T-helper 1 cell (primary cell): ENCODE measurements at places on chromosomes 7 and 10.

DNA sequence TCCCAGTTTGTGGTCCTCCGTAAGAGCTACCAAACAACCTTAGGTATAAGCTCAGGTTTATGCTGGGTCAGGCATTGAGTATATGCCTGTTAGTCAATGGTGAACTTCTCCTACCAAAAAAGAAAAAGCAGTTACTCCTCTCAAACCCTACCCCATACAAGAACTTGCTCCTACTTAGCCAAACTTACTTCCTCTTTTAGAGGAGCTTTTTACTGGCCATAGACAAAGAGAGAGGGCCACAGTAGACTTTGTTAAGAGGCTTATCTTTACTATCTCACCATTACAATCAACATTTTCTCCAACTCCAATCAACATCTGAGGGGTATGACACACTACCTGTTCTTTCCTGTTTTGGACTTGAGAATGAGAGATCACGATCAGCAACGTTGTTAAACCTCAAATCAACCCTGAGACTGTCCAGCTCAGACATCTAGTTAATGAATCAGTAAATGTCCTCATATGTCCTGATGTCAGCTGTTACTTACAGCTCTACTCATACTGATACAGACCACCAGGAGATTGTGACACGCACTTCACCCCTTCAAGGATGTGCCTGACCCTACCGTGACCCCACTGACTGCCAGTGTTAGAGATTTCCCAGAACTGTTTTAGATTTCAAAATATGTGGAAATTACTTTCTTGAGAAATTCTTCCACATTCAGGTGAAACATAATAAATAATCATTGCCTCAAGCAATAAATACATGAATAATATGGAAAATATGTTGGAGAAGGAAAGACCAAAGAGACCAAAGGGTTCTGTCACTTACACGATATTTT is 18.4 kb upstream of the CCDC71L start:
- no peak for DNase-seq

DNA sequence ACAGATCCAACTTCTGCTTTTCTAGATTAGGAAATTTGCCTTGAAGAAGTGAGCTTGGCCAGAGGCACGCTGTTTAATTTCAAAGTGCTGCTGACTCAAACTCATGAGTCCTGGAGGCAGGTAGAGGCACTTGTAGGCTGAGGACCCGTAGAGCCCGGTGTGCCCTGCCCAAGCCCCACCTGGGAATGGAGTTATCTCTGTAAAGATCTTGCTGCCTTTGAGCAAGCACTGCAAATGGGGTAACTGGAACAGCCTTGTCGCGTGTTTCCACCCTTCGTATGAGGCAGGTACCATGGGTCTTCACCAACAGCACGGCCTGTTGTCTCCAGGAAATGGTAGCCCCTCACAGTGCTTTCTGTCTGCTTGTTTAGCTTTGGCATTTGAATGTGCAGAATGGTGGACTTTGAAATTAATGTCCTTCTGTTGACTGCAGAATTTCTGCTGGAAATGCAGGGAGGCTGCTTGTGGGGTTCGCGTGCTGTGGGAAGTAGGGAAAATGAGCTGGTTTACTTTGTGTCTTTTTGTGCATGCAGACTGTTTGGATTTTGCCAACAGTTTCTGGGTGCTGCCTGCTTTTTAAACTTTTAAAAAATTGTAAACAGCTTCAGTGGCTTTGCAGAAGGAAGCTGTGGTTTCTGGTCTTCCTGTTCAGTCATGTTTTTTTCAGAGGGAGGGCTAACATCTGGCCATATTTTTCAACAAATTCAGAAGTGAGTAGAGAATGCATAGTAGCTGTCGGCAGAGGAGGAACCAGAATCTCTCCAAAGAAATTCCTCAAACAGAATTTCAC is 27.2 kb downstream of the CCM2 start:
- no peak for DNase-seq

GRCh38 chr10:58570979-58571378 is 58.3 kb downstream of the BICC1 start:
- DNase-seq: no peak

DNA sequence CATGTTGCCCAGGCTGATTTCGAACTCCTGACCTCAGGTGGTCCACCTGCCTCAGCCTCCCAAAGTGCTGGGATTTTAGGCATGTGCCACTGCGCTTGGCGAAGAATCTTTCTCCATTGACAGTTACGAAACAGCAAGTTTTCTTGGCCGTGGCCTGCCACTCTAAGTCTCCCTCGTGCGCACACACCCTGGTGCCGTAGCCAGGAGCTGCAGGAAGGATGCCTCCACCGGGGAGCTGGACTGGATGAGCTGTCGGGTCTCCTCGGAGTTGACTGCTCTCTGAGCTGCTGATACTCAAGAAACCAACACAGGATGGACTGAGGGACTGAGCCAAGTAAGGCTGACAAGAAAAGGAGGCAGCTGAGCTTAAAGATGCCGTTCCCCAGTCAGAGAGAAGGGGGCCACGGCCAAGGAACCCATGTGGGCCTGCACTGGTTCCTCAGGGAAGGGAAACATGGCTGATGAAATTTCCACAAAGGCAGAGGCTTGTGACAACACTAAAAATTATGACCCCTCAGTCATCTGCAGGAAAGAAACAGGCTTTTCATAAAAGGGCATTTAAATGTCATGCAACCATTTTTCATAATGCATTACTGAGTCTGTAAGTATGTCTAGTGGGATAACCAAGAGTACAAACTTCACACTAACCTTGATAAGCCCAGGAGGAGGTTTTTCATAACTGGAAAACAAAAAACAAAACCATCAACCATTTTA is 27.7 kb upstream of the FKBP9 start:
- DNase-seq: no peak

GRCh38 chr7:13333371-13333770 is 645.9 kb downstream of the ARL4A start:
- no peak for DNase-seq

GRCh38 chr7:120990468-120991118 is 2.1 kb downstream of the CPED1 start:
- DNase-seq: no peak

GRCh38 chr10:125025341-125025740 is 83.4 kb downstream of the ZRANB1 start:
- no peak for DNase-seq

DNA sequence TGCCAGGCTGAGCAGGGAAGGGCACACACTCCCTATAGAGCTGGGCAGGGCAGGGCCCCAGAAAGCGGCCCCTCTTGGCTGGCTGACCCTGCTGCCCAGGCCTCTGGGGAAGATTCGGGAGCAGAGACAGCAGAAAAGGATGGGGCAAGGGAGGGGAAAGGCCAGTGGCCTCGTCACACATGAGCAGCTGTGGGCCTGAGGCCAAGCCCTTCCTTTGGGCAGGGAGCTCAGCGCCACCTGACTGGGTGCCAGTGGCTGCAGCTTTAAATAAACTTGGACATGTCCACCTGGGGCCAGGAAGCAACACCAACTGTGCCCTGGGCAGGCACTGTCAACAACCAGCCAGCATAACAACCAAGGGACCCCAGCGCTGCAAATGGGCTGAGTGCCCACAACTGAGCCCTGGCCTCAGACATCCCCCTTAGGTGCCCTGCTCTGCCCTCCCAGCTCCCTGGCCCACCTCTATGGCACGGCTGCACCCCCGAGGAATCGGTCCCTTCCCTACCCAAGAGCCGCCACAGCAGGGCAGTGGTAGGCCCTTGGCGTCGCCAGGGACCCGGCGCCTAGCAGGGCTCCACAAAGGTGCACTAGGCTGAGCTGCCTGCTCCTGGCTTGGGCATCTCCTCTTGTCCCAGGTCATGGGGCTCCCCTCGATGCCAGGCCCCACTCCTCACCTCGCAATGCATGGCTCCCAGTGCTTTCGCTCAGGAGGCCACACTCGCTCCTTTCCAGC is 2.6 kb downstream of the CAMK2B start:
- no peak for DNase-seq

DNA sequence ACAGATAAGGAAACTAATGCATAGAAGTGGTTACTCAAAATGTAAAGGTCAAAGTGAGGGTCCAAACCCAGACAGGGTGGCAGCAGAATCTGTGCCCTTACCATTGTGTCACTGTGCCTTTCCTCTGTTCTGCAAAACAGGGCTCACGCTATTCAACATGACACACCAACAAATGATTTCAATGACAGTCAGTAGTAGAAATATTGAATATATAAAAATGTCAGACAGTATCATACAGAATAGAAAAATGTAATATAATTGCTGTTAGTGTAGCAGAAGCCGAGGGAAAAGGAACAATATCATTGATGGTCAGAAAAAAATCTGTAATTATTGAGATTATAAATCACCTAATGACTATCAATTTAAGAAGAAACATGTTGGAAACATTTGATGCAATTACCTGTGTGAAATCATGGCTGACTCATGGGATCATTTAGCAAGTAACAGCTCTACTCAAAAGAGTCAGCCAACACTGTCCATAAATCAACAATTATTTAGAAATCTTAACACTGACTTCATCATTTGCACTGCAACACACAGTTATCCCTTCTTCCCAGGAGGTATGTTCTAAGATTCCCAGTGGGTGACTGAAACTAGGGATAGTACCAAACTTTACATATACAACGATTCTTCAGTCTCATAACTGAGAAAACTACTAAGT is 198.7 kb downstream of the DGKI start:
- DNase-seq: no peak

DNA sequence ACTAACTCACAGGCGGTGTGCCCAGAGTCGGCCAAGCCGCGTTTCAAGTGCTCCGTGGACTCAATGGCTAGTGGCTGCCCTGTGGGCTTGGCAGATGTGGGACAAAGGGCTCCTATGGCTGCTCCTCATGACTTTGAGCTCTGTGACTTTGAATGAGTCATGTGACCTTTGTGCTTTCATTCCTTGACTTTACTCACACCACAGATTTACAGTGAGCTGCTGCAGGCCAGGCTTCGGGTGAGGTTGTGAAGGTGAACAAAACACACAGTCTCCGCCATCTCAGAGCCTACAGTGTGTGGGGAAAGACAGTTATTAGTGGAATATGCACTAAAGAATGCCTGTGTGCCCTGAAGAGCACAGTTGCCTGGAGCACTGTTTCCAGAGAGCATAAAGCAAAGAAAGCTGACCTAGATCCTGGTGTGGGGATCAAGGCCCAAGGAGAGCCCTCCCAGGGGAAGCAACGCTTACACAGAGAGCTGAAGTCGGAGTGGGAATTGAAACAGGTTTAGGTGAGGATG is 29.7 kb upstream of the PLEKHA1 start:
- DNase-seq: no peak

- DNase-seq: no peak
Measured at GRCh38 chr7:102230593-102230992, 56.1 kb upstream of the SH2B2 start.

- no peak for DNase-seq
Measured at GRCh38 chr10:131231965-131232541, 79.5 kb downstream of the TCERG1L start.

DNA sequence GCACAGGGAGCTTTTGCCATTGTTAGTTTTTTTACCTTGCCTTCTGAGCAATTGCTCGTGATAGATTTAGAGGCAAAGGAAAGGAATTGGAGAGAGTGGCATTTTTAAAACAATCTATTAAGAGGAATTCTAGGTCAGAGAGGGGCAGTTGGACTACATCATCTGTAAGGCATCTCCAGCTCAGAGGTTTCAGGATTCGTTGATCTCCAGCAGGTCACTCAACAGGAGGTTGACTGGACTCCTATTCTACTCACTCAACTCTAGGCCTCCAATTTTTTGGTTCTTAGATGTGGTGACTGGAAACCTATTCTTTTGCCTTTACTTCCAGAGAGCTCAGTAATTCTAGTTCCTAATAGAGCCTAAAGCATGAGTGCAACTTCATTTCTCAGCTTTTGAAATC is 42.8 kb downstream of the TBXAS1 start:
- no peak for DNase-seq

DNA sequence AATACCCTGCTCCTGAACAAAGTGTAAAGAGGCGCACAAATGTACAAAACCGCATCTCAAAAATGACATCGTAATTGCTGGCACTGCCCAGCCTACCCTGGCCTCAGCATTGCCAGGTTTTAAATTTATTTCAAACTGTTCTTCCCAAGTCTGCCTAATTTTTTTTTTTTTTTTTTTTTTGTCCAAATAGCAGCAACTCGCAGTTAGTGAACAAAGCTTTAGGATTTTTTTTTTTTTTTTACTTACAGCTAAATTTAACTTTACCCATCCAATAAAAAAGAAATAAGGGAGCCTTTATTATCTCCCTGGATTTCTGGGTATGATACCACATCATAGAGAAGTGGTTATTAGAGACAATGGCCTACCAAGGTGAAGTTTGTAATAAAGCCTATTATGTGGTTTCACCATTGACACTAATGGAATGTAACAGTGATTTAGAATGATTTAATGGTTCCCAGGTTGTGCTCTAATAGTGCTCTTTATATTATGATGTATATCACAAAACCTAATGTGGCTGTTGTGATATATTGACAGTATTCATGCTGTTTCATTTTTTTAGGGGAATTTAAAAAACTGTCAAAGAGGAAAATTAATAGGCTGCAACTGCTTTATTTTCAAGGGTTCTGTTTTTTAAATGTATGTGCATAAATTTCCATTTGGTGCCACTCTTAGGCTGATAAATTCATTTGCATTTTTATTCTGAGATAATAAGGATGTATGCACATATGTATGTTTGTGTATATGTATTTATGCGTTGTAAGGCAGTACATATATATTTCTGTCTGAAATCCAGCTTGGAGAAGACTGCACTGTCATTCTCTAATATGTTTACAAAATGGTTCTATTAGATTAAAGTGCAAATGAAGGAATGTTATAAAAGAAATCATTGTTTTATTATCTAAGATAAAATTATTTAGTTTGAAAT is 309.0 kb downstream of the TFEC start:
- DNase-seq: no peak

GRCh38 chr10:88154596-88155250 is 291.3 kb downstream of the PTEN start:
- no peak for DNase-seq

DNA sequence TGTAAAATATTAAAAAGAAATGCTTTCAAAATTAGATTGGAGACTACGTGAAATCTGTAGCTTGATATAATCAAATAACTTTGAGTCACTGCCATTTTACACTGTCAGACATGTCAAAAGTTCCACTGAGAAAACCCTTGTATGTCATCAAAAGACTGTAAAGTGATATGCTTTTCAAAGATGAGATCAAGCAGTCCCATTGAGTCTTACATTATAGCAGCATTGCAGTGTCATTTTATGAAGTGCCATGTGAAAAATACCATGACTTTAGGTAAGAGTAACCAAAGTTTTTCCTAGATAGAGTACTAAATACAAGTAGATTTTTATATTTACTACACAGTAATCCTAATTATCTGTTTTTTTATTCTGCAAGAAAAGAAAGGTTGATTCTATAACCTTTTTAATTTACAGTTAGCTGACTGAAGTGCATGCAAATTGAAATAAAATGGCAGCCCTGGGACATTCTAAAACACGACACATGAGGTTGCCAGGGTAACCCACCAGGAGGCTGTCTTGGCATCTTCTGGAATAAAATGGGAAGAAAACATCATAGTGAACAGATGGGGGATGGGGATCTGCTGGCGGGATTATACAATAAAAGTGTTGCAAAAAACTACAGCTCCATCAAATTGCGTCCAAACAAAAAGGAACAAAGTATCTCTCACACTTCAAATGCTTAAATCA is 91.3 kb upstream of the TMEM106B start:
- DNase-seq: no peak
